Fibroblast of skin of scalp (primary cell): ENCODE measurements at places on chromosomes 2 and 18.

GRCh38 chr2:168097431-168097830 lies 150.0 kb downstream of the STK39 start:
- no peak for DNase-seq

GRCh38 chr2:74742471-74742870 lies 88.4 kb downstream of the SEMA4F start:
- peak; percentile 29 for DNase-seq

DNA sequence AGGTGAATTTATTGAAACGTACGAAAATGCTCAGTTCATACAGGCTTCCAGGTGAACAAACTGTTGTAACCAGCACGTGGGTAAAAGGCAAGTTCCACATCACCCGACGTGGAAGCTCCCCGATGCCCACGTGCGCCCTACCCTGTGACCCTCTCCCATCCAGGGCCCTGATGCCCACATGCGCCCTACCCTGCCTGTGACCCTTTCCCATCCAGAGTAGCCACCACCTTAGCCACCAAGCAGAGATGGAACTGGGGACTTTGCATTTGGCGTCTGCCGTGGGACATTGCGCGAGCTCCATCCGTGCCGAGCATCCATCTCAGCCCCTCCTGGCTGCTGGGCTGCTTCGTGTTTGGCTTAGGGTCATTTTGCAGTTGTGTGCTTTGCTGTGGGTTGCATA lies 37.5 kb downstream of the ANO7 start:
- no peak for DNase-seq

DNA sequence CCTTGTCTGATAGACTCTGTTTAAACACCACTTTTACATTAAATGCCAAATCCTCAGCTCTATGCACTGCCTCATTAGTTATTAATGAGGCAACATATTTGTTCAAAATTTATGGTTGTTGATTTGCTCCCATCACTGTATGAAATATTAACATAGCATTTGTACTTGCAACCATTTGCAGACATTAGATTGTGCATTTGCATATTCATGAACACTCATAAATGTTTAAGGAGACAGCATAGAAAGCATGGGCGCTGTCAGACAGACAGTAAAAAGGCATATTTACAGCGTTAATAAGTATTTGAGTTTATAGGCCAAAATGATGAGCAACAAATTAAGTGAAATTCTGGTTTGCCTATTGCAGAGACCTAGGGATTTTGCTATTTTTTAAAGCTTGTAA lies 502.3 kb downstream of the TXNL1 start:
- DNase-seq, result no peak

GRCh38 chr2:30670453-30670852 lies 136.8 kb downstream of the CAPN13 start:
- DNase-seq, result no peak

DNA sequence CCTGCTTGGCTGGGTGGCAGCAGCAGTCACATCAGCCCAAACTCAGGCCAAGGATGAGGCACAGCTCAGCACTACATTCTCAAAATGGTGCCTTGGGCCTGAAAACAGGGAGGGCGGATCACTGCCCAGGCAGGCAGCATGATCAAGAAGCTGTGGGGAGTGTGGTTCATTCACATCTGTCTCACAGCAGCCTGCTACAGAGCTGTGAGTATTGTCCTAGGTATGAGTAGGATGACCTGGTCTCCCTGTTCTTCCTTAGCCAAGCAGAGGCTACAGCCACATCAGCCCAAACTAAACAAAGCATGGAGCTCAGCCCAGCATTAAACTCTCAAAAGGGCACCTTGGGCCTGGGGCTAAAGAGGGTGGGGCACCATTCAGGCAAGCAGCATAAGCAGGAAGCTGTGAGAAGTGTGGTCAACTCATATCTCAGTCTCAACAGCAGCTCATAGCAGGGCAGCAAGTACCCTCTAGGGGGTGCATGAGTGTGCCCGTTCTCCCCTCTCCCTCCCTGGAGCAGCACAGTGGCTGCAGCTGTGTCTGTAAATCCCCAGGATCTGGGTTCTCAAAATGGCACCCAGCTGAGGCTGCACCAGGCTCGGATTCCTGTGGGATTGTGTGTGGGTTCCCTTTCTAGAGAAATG lies 139.6 kb downstream of the TRABD2A start:
- peak; percentile 22 for DNase-seq

DNA sequence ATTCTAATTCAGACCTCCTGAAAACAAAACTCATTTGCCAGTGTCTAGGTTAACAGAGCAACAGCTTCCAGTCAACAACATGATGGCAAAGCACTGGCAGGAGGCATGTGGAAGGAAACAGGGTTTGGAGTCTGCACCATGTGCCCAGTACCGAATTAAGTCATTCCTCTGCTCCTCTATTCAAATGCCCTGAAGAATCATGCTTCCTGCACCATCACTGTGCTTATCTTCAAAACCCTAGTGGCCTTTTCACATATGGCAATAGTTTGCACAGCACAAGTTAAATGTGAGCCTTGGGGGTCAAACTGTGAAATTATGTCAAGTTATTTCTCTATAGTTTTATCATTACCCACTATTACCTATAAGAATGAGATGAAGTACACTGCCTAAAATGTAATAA lies 75.4 kb upstream of the GRB14 start:
- no peak for DNase-seq

DNA sequence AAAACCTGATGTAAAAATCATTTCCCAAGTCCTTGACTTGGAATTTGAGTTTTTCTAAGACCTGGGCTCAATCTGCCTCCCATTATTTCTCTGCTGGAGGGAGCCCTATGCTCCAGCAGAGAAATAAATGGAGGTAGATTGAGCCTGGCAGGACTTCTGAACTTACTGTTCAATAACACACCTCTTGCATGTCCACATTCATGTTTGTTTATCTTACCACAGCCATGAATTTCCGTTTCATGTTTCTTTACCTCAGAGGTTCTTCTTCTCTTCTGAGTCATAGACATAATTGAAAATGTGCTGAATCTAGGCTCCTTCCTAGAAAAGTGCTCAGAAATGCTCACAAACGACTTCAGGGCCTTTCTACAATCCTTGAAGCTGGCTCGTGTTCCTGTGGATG lies 170.8 kb downstream of the PMAIP1 start:
- peak; percentile 16 for DNase-seq

DNA sequence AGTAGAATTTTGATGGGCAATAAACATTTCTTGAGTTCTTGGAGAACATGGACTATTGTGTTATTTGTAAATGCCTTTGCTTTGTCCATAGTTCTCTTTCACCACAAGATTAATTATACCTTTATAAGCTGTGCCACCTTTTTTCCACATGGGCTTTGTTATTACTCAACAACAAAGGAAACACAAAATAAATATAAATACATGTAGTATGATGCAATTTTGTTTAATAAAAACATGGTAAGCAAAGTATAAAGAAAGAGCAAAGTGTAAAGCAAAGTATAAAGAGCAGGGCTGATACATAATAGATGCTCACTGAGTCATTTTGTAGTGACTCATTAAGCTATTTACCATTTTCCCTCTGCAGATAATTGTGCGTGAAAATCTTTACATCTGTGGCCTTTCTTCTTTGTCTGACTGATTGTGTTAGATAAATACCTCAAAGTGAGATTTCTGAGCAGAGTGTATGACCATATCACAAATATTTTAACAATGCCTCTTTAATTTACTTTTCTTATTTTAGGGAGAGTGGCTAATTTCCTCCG lies 80.9 kb downstream of the CERS6 start:
- no peak for DNase-seq

GRCh38 chr2:38165698-38166097 lies 89.7 kb upstream of the CYP1B1 start:
- no peak for DNase-seq

DNA sequence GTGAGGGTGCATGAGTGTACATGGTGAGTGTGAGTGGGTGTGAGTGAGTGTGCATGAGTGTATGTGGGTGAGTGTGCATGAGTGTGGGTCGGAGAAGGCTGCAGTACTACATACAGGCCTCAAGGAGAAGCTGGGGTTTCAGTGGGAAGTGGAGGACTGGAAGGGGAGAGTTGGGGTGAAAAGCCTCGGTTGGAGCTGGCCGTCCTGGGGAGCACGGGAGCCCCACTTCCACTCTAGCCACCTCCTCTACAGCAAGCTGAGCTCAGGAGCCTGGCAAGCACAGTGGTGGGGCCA lies 68.7 kb upstream of the HPCAL1 start:
- no peak for DNase-seq

- DNase-seq, result peak; percentile 56
Measured at GRCh38 chr2:135913727-135914365, 37.6 kb upstream of the MCM6 start.

GRCh38 chr2:239884051-239884405 lies 141.1 kb downstream of the NDUFA10 start:
- no peak for DNase-seq

GRCh38 chr2:60852282-60852860 lies 29.0 kb upstream of the REL start:
- DNase-seq, result no peak

DNA sequence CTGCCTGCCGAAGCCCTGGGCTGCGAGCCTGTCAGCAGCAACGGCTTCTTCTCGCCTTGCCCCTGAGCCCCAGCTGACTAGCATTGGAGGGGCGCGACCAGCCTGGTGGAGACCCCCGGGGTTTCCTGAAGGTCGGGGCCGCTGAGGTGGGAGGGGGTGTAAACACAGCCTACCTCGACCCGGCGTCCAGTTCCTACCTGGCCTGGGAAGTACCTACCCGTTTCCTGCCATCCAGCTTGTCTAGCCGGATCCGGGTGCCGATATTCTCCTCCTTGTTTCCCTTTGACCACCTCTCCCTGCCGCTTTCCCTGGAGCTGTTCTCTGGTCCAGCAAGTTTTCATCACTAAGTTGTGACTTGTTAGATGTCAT lies 511 bp downstream of the MOB4 start:
- DNase-seq, result peak; percentile 12

GRCh38 chr2:155151945-155152344 lies 453.4 kb downstream of the KCNJ3 start:
- DNase-seq, result no peak

DNA sequence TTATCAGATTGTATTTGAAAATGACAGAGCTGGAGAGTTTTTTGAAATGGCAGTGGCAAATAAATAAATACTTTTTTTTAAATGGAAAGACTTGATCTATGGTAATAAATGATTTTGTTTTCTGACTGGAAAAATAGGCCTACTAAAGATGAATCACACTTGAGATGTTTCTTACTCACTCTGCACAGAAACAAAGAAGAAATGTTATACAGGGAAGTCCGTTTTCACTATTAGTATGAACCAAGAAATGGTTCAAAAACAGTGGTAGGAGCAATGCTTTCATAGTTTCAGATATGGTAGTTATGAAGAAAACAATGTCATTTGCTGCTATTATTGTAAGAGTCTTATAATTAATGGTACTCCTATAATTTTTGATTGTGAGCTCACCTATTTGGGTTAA lies 30.9 kb downstream of the CD28 start:
- DNase-seq, result no peak

DNA sequence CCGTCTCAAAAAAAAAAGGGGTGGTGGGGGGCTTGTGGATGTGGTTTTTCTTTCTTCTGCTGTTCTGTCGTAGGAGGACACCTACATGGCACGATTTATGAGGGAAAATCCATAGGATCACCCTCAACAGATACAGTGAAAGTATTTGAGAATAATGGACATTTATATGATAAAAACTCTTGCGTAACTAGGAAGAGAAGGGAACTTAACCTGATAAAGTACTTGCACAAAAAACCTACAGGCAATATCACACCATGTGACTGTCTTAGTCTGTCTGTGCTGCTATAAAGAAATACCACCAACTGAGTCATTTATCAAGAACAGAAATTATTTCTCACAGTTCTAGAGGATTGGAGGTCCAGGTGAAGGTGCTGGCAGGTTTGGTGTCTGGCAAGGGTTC lies 21.8 kb upstream of the LAMA1 start:
- DNase-seq, result no peak

- peak; percentile 54 for DNase-seq
Measured at GRCh38 chr2:118112771-118113334, 24.6 kb downstream of the INSIG2 start.

DNA sequence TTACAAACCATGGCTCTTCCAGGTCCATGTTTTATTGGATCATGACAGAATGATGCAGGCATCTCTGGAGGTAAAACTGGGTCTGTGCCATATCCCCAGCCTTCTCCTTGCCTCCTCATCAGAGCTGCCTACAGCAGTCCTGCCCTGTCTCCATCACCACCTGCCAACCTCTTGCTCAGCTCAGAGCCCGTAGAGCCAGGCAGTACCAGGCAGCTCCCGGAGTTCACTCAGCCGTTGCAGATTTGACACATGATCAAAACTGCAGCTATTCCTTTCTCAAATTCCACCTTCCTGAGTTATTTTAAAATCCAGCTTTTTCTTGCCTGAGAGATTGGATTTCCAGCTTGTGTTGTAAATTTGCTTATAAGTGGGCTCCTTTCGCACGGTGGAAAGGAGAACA lies 218.2 kb upstream of the CELF4 start:
- DNase-seq, result no peak

- no peak for DNase-seq
Measured at GRCh38 chr2:212448698-212449097, 89.9 kb downstream of the ERBB4 start.

DNA sequence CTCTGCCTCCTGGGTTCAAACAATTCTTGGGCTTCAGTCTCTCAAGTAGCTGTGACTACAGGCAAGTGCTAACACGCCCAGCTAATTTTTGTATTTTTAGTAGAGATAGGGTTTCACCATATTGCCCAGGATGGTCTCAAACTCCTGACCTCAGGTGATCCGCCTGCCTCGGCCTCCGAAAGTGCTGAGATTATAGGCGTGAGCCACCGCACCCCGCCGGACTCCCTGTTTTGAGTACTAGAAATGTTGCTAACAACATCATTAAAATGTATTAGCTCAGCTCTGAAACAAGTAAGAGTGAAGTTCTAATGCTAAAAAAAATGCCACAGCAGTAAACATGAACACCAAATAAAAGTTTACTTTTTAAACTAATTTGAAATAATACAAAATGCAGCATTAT lies 937.7 kb downstream of the CPS1 start:
- no peak for DNase-seq

DNA sequence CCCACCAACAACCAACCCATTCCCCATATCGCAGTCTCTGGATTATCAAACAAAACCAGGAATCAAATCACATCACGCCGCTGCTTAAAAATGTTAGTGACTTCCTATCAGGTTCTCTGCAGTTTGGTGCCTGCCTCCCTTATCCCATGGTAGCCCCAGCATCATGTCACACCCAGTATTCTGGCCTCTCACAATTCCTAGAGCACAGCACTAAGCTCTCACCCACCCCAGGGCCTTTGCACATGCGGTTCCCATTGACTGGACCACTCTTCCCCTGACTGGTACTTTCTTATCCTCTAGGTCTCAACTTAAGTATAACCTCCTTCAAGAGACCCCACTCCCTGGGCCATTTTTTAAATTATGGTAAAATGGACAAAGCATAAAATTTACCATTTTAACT lies 12.8 kb downstream of the ATP8B1 start:
- no peak for DNase-seq

DNA sequence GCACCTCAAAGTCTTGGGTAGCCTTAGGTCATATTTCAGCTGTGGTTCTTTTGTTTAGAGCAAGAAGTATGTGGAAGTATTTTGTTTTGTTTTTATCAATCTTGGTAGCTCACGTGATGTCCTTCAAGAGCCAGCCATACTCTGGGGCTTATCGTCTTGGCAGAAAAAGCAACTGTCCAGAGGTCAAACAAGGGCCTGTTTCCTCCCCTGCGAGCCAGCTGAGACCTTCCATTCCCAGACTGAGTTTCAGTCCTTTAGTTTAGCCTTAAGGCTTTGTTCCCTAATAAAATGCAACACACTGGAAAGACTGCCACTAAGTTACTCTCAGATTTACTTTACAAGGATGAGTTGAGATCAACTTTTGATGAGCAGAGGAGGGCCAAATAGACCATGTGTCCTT lies 63.5 kb downstream of the TXNL1 start:
- DNase-seq, result no peak
